ENCODE measurements at places on chromosomes 3 and 15.
A peak's percentile ranks its signal among the peaks of the same experiment; 100 is the strongest.

DNA sequence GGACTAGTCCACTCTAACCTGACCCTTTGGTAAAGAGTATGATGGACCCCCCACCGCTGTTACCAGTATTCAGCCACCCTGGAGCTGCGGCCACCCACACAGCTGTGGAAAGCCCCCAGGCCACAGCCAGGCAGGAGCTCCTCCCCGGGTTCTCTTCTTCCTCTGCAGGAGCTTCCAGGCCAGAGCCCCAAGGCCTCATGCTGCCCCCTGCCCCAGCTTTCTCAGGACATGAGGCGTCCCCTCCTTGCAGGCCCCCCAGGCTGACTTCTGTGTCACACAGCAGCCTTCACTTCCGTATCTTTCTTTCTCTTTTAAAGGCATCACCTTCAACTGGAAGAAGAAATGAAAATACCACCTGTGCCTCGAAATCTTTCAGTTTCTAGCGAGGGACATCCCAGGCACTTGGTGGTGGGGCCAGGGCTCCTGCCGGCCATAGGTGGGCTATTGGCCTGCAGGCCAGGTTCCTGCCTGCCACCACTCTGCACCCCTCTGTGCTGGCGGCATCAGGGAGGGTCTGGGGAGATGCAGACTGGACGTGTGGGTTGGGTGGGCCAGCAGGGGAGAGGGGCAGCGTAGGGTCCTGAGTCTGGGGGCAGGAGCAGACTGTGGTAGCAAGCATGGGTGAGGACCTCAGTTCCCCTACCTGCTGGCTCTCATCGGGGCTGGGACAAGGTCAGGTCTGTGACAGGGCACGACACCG is 19.9 kb downstream of the KLF13 start:
- no peak for DNase-seq

DNA sequence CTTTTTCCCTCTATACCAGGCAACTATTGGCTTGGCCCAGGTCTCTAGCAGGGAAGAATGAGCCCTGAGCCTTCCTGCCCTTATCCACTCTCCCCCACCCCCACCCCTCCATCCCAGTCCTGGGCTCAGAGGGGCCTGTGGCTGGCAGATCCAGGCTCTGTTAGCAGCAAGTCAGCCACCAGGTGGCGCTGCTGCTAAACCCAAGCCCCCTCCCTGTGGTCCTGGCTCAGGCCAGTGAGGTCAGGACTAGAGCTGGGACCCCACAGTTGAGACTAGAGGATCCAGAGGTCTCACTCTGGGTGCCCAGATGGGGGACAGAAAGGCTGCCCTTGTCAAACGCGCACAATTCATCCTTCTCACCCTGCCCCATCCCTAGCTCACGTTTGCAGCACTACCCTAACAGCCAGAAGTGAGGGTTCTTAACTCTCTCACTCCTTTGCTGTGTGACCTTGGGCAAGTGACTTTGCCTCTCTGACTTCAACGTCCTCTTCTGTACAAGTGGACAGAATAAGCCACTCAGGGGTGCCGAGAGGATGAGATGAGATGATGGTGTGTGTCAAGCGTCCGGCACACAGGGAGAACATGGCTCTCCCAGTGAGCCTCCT is 46.8 kb upstream of the SLC6A1 start:
- peak; percentile 77 for DNase-seq

DNA sequence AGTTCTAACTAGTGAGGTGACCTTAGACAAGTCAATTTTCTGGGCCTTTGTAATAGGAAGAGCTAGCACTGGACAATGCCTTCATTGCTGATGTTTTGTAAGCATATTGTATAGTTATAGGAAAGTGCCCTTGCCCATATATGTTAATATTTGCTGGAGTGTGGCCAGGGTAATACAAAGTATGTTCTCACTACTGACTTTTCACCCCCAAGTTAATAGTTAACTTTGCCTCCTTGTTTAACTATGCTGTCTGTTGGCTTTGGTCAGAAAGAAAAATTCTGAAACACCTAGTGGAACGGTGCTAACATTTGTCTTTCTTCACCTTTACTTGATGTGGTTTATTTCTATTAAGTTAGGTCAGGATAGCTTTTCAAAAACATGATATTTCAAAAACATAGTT is 287.4 kb upstream of the CTNNB1 start:
- no peak for DNase-seq

GRCh38 chr15:51936105-51936478 is 35.5 kb downstream of the LEO1 start:
- DNase-seq: no peak

DNA sequence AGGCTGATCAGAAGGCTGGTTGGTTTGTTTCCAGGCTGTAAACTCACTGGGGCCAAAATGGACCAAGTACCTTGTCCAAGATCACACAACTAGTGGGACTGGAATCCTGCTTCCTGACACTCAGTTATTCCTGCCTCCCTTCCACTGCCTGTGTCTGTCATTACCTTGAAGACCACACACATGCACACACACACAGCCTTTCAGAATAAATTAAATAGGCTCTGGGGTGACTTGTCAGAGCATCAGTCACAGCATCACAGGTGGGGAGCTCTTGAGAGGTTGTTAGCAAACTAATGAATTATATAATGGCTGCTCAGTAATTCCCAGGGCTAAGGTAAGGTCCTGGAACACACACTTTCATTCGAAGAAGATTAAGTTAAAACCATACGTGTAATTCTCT is 231.8 kb downstream of the UACA start:
- DNase-seq: no peak

DNA sequence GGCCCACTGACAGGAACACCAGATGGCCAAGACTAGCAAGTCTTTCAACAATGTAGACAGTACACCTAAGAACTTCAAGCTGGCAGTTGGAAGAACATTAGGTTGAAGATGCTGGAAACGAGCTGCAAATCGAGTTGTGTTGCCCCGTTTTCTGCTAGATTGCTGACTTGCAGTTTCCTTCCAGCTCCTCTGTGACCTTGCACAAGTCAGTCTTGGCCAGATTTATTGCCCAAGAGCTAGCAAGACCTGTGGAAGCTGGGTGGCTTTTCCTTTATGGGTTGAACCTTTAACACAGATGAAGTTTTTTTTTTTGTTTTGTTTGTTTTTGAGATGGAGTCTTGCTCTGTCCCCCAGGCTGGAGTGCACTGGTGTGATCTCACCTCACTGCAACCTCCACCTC is 2.9 kb upstream of the RBM6 start:
- no peak for DNase-seq

DNA sequence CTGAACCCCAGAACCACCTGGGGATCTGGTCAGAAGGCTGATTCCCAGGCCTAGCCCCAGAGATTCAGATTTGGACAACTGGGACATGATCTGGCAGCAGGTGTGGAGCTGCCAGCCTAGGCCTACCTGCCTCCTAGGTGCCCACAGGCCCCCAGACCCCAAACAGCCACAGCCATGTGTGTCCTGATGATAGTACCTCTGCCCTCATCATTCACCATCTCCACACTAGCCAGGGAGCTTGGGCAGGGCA is 34.7 kb downstream of the HMCES start:
- no peak for DNase-seq

GRCh38 chr3:32255345-32255744 is 16.9 kb downstream of the CMTM8 start:
- DNase-seq: no peak
